Psoas muscle (tissue), 8 donors: ENCODE measurements at places on chromosomes 2 and 18. TPM values are rescaled to one million over a fixed set of nuclear protein-coding genes. Genes with fewer than 3 reads are reported as not detected.

The ARHGEF33 gene
- total RNA-seq, result 0.15 TPM

The CSRNP3 gene
- total RNA-seq, result 1.6 TPM

The TXNDC2 gene
- 0.19 TPM for total RNA-seq

DNA sequence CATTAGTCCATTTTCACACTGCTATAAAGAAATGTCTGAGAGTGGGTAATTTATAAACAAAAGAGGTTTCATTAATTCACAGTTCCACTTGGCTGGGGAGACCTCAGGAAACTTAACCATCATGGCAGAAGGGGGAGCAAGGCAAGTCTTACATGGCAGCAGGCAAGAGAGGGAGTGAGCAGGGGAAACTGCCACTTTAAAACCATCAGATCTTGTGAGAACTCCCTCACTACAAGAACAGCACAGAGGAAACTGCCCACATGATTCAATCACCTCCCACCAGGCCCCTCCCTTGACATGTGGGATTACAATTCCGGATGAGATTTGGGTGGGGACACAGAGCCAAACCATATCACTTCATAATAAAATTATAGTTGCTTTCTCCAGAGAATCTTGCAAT is 365.5 kb upstream of the ID2 start:
- no peak for DNase-seq

DNA sequence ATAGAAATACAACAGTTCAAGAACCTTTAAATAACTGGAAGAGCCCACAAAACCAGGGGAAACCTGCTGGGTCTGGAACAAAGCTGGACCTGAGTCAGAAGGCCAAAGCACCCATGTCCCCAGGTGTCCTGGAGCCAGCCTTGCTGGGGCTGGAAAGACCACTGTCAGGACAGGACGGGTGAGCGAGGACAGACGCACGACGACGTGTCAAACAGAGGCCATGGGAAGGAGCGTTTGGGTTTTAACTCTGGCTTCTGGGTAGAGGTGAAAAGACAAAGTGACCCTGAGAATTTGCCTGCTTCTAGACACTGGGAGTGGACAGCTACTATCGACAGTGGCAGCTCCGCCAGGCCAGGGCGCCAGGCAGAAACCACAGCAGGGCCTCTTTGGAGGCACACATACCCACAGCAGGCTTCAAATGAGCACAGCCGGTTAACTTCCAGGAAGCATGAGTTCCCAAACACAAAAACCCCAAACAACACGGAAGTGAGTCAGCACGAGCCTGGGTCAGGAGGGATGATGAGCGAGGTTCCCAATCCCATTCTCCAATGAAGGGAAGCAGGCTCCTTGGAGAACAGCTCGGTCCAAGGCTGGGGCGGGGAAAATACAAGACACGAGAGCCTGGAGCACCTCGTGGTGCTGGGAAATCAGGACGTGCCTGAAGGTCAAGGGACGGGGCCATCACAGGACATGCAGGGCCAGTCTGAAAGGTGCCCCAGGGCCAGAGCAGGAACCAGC is 208.0 kb downstream of the TWIST2 start:
- DNase-seq, result peak; percentile 9

GRCh38 chr2:174609261-174609660 is 11.7 kb upstream of the WIPF1 start:
- no peak for DNase-seq

GRCh38 chr2:71629273-71629672 is 175.9 kb downstream of the DYSF start:
- no peak for DNase-seq

GRCh38 chr18:45723567-45724355 is at the start of gene SLC14A1:
TSS of gene SLC14A1 (plus strand) at chr18:45724181. CDS start at chr18:45730321, 6,140 bp downstream.
- DNase-seq, result no peak

DNA sequence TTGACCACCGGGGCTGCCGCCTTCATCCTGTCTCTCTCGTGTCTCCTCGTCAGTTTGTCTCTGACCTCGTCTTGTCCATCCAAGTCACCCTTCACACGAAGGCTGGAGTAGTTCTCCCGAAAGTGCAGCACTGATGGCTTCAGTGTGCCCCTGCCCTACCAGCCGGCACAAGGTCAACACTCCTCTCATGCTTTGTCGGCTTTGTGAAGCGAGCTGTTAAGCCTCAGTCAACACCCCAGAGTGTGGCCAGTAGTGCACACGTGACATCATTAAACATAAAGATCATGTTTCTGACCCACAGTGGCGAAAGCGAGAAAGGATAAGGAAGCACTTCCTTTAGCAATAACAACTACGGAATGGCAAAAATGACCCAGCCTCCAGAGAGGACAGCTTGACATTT is 23.2 kb downstream of the ACKR3 start:
- DNase-seq, result no peak

GRCh38 chr2:150012986-150013385 is 425.4 kb upstream of the MMADHC start:
- no peak for DNase-seq

DNA sequence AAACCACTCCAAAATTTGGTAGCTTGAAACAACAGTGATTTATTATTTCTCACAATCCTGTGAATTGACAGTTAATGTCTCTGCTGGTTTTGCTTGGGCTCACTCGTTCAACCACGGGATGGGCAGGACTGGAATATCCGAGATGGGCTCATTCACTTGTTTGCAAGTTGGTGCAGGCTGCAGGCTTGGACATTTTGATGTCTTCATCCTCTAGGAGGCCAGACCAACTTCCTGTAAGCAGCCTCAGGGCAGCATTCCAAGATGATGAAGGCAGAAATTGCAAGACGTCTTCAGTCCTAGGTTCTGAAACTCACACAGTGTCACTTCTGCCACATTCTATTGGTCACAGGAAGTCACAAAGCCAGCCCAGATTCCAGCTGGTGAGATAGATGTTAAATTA is 47.1 kb downstream of the GPR39 start:
- no peak for DNase-seq
